Body of pancreas (tissue), 4 donors: ENCODE measurements at places on chromosomes 16 and 17. TPM values are rescaled to one million over a fixed set of nuclear protein-coding genes. Genes with fewer than 3 reads are reported as not detected.
A peak's percentile ranks its signal among the peaks of the same experiment; 100 is the strongest.

DNA sequence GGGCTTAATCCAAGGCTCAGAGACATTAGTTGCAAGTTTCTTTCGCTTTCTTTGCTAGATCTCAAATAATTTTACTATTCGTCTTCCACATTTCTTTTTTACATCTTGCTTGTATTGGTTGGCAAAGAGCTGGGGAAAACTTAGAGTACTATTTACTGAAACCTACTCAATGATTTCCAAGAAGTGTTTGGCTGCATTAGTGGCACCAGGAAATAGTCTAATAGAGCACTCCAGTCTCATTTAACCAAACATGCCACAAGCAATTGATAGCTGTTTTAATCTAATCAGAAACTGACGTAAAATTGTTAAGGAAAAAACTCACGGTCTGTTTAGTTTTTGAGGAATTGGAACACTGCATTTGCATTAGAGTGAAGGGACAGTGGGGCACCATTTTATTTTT is 29.0 kb downstream of the NUP93 start:
- H3K4me1 ChIP-seq = peaks cover 21% of the 10 kb centered on the region
- peak overlapping the region; percentile 49 for H3K27ac ChIP-seq
- no peaks in the 10 kb centered on the region for H3K27me3 ChIP-seq
- H3K4me3 ChIP-seq = no peak overlapping the region

DNA sequence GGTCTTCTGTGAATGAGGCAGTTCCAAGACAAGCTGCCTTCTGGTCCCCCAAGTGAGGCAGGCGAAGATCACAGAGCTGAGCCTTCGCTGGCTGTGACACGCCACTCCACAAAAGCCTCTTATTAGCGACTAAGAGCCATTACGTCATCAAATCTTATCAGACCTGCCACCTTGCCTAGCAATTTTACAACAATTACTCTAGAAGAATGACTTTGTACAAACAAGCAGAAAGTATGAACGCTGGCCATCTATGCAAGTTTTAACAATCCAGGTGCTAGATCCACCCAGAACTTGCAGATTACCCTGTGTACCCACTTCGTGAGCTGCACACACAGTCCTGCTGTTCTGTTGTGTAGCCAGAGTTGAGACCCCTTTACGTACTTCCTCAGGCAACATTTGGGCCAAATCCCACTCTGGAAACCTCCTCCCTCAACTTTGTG is 3.8 kb upstream of the ICAM2 start:
- H3K27me3 ChIP-seq = no peaks in the 10 kb centered on the region
- peak; percentile 51 for DNase-seq
- H3K27ac ChIP-seq = peak overlapping the region; percentile 65
- H3K4me3 ChIP-seq = no peak overlapping the region

DNA sequence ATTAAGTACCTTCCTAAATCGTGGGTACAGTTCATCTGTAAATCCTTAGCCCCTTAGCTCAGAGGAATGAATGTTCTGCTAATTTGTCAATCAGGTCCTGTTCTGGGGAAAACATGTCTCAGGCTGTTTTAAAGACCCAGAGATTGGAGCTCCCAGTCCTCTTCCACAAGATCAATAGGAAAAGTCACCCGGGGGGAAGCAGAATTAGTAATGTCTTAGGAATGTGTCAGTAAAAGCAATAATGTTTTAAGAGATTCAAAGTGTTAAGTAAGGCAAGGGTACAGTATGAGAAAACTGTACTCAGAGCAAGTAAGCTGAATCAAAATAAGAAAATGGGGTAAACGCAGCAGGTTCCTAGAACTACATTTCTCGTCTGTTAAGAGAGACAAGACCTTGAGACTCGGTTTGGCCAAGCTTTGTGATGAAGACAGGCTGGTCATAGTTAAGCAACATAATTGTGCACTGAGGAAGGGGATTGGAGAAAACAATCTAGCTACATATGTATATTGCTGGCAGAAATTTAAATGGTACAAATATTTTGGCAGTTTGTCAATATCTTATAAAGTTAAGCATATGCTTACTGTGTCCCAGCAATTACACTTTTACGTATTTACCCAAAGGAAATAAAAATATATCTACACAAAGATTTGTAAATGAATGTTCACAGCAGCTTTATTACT is 192.9 kb upstream of the C17orf78 start:
- H3K4me1 ChIP-seq = no peaks in the 10 kb centered on the region
- H3K4me3 ChIP-seq = no peak overlapping the region
- no peaks in the 10 kb centered on the region for H3K27me3 ChIP-seq

- H3K4me3 ChIP-seq = no peak overlapping the region
- no peak for DNase-seq
- H3K27ac ChIP-seq = no peak overlapping the region
- H3K36me3 ChIP-seq = no peaks in the 10 kb centered on the region
These were observed 9.0 kb downstream of the GALK1 start for GRCh38 chr17:75755990-75756389.

DNA sequence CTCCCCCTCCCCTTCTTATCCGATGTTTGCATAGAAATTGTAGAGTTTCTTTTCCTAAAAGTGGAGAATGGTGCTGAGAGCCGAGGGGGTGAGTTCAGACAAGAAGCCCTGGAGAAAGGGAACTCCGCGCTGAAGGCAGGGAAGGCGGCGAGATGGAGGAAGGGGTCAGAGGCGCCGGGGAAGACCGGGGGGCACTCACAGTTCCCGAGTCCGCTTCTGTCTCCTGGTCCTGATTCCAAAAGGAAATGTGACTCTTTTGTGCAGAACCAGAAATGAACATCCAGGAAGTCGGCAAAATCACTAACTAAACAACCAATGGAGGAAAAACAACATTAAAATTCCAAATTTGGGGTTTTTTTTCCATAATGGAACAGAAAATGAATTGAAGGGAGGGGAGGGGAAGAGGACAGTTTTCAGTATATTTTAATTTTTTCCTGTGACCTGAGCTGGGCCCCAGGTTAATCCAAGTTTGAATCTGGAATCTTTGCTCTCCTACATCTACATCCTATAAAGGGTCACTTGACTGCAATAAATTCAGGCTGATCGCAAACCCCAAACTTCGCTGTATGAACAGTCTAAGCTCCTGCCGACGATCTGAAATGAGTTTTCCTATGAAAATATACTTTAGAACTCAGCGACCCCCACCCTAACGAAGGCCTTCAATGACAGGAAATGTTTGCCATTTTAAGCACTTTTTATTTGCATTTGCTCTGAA is 252.3 kb downstream of the C16orf95 start:
- DNase-seq = no peak
- no peaks in the 10 kb centered on the region for H3K27me3 ChIP-seq
- H3K36me3 ChIP-seq = no peaks in the 10 kb centered on the region
- no peak overlapping the region for H3K27ac ChIP-seq

Gene GINS3
- 2.6 TPM for total RNA-seq

DNA sequence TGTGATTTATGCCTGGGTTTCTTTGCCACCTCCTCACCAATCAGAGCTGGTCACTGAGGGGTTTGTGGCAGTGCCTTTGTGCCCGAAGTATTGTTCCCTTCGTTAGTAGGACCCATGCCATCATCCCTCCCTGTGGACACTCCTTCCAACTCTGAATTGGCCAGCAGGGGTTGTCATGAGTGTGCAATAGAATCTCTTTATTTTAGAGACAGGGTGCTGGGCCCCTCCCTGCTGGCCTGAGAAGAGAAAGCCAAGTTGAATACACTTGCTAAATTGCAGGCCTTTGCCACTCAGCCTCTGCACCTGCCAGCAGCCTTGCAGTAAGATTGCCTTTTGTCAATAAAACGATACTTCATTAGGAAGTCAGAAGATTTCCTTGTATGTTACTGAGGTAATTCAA is 40.7 kb upstream of the SLC12A3 start:
- H3K27ac ChIP-seq = peak overlapping the region; percentile 20
- H3K36me3 ChIP-seq = no peaks in the 10 kb centered on the region
- no peak overlapping the region for H3K4me3 ChIP-seq
- DNase-seq = no peak

Gene FBXL19
- 21.1 TPM for total RNA-seq

Gene ATAD5
- total RNA-seq = 1.6 TPM

Gene TP53TG3
- not detected for total RNA-seq

- peaks cover 55% of the 10 kb centered on the region for H3K4me1 ChIP-seq
- peak overlapping the region; percentile 80 for H3K27ac ChIP-seq
- H3K4me3 ChIP-seq = no peak overlapping the region
- peak; percentile 76 for DNase-seq
These were observed 50.5 kb downstream of the YPEL2 start for GRCh38 chr17:59381716-59382570.

Gene KIF1C
- total RNA-seq = 43.1 TPM

DNA sequence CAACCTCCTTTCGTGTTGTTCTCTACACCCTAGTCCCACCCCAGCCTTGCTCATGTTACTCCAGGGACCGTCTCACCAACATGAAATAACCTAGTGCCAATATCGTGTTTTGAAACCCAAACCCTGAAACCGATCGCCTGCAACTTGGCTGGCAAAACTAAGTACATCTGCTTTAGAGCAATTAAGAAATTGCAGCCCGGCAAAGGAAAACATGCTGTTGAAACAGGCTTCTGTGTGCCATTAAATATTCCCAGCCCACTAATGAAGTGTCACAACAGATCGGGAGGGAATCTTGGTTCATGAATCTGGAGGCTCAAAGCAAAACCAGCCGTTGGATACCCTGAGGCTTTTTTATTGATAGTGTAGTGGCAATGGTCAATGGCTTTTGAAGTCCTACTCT is 48.3 kb upstream of the GPR139 start:
- H3K4me3 ChIP-seq = no peak overlapping the region
- DNase-seq = no peak
- H3K27me3 ChIP-seq = no peaks in the 10 kb centered on the region
- no peak overlapping the region for H3K27ac ChIP-seq

DNA sequence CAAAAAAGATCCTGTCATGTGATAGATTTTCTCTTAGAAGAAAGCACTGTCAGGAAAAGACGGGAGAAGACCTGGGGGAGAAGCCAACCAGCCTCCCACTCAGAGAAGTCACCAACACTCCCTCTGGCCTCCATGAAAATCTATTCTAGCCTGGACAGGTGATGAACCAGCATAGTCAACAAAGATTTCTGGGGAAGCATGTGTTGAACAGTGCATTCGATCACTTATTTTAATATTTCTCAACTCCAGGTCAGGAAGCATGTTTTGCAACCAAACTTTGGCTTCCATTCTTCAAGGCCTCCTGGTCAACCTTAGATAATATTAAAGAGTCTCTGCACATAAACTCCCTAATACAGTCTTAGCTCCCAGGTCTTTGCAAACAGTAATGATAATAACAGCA is 74.7 kb upstream of the ERCC4 start:
- H3K27me3 ChIP-seq = no peaks in the 10 kb centered on the region
- H3K27ac ChIP-seq = no peak overlapping the region
- H3K36me3 ChIP-seq = no peaks in the 10 kb centered on the region
- no peak overlapping the region for H3K4me3 ChIP-seq
- no peak for DNase-seq

Gene FGF11
- not detected for total RNA-seq

GRCh38 chr16:72120026-72120425 is 26.4 kb downstream of the DHX38 start:
- no peak for DNase-seq
- H3K4me1 ChIP-seq = peaks cover 1% of the 10 kb centered on the region
- H3K27ac ChIP-seq = no peak overlapping the region

GRCh38 chr17:67004181-67004580 is 39.7 kb downstream of the CACNG4 start:
- no peaks in the 10 kb centered on the region for H3K36me3 ChIP-seq
- H3K4me3 ChIP-seq = no peak overlapping the region
- H3K27ac ChIP-seq = no peak overlapping the region
- H3K4me1 ChIP-seq = no peaks in the 10 kb centered on the region
- DNase-seq = no peak

DNA sequence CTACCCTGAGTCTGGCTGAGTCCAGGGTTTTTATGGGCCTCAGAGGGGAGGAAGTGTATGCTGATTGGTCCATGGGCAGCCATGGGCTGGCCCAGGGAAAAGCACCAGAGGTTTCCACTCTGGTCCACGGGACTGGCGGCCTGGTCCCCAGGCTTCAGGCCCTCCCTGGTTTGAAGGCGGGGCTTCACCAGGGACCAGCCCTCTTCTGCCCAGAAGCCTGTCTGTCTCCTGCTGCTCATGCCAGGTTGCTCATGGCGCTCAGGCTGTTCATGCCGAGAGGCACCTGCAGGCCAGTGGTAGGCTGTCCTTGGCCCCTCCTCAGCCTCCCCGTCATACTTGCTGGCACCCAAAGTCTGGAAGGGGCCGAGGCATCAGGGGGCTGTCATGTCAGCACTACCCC is 45.0 kb upstream of the CLEC19A start:
- H3K27me3 ChIP-seq = no peaks in the 10 kb centered on the region
- no peak overlapping the region for H3K4me3 ChIP-seq
- peaks cover 3% of the 10 kb centered on the region for H3K4me1 ChIP-seq
- DNase-seq = no peak
- no peak overlapping the region for H3K27ac ChIP-seq

- peak overlapping the region; percentile 44 for H3K4me3 ChIP-seq
- peak; percentile 85 for DNase-seq
- H3K27ac ChIP-seq = no peak overlapping the region
These were observed 1.5 kb upstream of the MAF start for GRCh38 chr16:79601931-79602627.

Gene KCNH6
- total RNA-seq = 0.78 TPM

DNA sequence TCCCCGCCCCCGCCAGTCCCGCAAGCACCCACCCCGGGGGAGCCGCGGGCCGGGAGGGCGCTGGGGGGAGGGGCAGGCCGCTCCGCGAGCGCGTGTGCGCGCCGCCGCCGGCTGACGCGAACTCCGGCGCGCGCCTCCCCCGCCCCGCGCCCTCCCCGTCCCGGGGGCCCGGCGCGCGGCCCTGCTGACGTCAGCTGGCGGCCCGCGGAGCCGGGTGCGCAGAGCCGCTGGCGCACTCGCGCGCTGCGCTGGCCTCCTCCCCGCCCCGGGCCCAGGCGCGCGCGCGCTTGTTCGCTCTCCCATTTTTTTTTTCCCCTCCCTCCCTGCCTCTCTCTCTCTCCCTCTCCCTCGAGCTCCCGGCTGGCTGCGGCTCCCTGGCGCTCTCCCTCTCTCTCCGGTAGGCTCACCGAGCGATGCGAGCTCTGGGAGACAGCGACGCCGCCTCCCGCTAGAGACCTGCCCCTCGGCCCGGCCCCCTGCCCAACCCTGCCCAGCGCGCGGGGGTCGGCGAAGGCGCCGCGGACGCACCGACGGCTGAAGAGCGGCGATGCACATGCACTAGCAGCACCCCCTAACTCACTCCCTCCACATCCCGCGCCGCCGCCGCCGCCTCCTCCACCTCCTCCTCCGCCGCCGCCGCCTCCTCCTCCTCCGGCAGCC is at the start of gene GNAO1:
TSS of gene GNAO1 (plus strand) at position 334 of the 660 bp plus-strand sequence. CDS start 747 bp downstream, outside the sequence.
- H3K4me3 ChIP-seq = peak within 1 kb of the TSS; percentile 30
- H3K4me1 ChIP-seq = peaks cover 27% of the 10 kb centered on the region
- H3K27ac ChIP-seq = peak within 1 kb of the TSS; percentile 24
- H3K27me3 ChIP-seq = peaks cover 34% of the 10 kb centered on the region
- no peaks in the 10 kb centered on the region for H3K36me3 ChIP-seq
- peak; percentile 69 for DNase-seq

GRCh38 chr16:57815987-57816745 is 13.9 kb upstream of the KIFC3 start:
- DNase-seq = peak; percentile 88
- H3K4me1 ChIP-seq = peaks cover 50% of the 10 kb centered on the region
- H3K27ac ChIP-seq = peak overlapping the region; percentile 87
- H3K36me3 ChIP-seq = no peaks in the 10 kb centered on the region
